Fibroblast of the aortic adventitia (primary cell): ENCODE measurements at places on chromosomes 2 and 18.

GRCh38 chr18:48848641-48849143, 102.1 kb downstream of the SMAD7 start:
- peak; percentile 64 for DNase-seq

DNA sequence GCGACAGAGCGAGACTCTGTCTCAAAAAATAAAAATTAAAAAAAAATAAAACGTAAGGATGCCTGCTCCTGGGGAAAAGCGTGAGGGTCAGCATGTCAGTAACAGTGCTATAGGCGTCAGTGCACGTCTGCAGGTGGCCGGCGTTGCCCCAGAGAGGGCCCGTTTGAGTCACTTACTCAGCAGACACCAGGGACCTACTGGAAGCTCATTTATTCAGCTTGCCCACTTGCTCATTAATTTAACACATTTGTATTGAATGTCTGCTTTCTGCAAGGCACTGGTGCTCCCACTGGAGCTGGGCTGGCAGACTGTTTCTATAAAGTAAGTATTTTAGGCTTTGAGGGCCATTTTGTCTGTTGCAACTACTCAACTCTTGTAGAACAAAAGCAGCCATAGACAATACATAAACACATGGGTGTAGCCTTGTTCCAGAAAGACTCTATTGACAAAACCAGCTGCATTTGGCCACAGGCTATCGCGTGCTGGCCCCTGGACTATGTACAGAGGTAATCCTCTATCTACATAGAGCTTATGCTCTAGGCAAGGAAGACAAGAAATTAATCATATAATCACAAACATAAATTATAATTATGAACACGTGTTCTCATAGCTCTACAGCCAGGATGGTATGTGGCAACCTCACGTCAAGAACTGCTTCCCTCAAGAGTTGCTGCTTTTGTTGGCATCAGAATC, 73.2 kb downstream of the KLHL29 start:
- DNase-seq = no peak

DNA sequence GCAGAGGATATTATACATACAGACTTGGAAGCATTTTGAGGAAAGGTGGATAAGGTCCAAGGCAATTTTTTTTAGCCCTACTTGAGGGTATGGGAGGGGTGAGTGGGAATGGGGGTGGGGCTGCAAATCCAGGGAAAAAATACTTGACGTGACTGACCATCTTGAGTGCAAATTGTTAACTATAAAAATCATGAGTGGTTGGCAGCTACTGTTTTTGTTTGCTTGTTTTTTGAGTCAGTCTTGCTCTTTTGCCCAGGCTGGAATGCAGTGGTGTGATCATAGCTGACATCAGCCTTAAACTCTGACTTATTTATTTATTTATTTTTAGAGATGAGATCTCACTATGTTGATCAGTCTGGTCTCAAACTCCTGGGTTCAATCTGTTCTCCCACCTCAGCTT, 458.8 kb downstream of the PIK3C3 start:
- peak; percentile 51 for DNase-seq

GRCh38 chr2:122543815-122544214, 788.4 kb downstream of the TSN start:
- no peak for DNase-seq

- no peak for DNase-seq
Observed at GRCh38 chr2:222176890-222177289, 121.9 kb downstream of the PAX3 start.

GRCh38 chr2:219369447-219369861, 18.3 kb downstream of the DNPEP start:
- DNase-seq = peak; percentile 82

GRCh38 chr2:124602759-124603158, 577.7 kb downstream of the CNTNAP5 start:
- no peak for DNase-seq

DNA sequence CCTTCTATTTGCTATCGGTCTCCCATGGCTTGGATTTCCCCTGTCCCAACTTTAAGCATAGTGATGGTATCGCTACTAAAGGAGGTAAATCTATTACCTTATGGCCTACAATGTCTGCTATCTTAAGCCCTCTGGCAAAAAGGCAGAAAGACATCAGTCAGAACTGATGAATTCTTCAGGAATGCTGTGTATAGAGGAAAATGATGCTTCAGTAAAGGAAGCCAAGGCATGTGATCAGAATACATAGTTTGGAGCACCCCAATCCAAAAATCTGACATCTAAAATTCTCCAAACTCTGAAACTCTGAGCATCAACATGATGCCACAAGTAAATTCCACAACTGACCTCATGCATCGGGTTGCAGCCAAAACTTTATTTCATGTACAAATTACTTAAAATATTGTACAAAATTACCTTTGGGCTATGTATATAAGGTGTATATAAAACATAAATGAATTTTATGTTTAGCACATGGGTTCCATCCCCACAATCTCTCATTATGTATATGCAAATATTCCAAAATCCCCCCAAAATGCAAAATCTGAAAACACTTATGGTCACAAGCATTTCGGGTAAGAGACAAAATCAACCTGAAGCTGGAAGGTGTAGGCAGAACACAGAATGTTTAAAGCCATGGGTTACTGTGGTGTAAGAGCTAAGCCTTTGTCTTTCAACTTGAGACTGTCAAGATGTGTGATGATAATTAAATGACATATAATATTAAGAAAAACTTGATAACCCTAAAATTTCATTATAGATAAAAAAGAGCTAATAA, 66.2 kb downstream of the CUL3 start:
- DNase-seq = peak; percentile 93

DNA sequence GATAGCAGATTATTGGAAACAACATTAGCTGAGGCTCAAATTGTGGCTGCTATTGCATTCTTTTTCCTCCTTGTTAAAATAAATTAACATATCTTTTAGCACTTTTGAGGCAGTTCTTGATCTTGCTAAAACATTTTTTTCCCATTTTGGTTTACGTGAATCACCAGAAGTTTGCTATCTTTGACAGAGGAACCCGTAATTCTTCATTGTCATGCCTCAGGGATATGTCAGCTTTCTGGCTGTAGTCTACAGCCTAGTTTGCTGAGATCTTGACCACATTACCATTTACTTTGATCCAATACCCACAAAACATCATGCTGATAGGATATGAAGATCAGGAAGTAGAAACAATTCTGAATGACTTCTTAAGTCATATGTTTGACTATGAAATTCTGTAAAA, 25.1 kb upstream of the FANCL start:
- DNase-seq = no peak

DNA sequence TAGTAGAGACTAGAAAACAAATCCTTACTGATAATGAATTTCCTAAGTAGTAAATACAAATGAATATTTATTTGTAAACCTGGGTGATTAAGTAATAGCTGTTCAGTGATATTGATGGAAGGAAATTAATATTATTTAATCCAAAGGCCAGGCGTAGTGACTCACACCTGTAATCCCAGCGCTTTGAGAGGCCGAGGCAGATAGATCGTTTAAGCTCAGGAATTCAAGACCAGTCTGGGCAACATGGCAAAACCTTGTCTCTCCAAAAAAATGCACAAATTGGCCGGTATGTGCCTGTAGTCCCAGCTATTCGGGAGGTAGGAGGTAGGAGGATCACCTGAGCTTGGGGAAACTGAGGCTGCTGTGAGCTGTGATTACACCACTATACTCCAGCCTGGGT, 228.2 kb downstream of the NEDD4L start:
- DNase-seq = no peak

DNA sequence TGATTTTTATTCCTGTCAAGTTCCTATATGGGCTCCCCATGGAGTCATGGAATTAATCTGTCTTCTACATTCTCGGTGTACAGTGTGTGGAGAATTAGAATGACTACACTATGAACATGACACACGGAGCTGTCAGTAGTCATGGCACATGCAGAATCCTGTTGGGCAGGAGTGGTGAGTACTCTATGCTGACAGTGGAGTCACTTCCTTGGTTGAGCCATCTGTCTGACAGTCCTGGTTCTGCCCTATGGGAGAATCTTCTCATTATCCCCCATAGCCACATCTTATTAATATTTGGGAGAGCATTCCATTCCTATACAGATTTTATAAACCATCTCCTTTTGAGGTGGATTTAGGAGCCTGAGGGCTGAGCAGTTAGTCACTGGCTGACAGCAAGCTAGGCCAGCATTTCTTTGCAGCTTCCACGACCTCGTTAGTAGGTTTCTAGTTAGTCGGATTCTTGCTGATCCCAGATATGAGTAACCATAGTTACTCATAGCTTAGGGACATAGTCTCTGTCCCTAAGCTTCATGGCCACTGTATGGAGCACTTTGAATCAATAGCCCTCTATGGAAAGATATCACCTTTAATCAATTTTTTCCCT, 90.6 kb downstream of the MDH1 start:
- DNase-seq = no peak

GRCh38 chr18:14900435-14900834, 152.5 kb downstream of the ANKRD30B start:
- no peak for DNase-seq

DNA sequence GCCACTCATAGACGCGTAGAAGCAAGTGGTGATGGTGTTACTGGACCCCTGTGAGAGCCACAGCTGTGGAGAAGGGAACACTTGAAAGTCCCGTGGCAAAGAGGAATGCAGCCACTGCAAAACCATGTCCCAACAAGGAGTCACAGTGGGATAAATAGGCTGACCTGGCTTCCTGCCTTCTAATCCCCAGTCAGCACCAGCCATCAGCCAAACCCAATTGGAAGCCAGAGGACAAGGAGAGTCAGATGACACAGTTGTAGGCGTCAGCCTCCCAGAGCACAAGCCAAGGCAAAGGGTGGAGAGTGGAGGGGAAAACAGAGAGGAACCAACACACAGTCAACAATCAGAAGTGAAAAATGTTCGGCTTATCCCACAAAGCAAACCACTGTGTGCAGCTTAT, 5.5 kb upstream of the CYBRD1 start:
- DNase-seq = peak; percentile 41

- peak; percentile 50 for DNase-seq
Observed at GRCh38 chr2:202034249-202035088, 814 bp downstream of the FZD7 start.

GRCh38 chr2:190607657-190608357, 41.1 kb upstream of the NAB1 start:
- no peak for DNase-seq

- DNase-seq = no peak
Observed at GRCh38 chr18:59906203-59906602, 6.4 kb downstream of the PMAIP1 start.

DNA sequence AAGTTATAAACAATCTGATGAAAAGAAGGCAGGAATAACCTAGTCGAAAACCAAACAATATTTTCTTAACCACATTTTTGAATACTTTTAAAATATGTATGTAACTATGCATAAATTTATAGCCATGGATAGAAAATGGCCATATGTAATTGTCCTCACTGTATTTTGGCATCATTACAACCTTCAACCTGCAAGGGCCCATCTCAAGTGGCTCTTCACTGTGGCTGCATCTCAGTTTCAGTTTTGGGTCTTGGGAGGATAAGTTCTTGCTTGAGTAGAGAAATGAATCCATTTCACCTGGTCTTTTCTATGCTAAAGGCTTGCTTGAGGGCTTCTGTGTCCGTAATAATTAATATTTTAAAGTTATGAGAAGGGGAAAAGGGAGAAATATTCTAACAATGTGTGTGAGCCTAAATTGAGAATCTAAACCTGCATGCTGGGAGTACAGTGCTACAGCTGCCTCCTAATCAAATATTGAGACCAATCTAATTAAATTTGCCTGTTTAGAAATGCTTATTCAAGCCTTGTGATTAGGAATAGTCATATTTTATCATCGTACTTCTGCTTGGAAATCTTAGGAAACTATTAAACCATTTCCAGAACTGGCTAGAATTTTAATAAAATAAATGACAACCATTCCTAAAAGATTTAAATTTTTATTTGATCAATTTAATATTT, 92.5 kb downstream of the EML4 start:
- no peak for DNase-seq
